CD8-positive, alpha-beta memory T cell (primary cell): ENCODE measurements at places on chromosomes 6 and 20. TPM values are rescaled to one million over a fixed set of nuclear protein-coding genes. Genes with fewer than 3 reads are reported as not detected.

DNA sequence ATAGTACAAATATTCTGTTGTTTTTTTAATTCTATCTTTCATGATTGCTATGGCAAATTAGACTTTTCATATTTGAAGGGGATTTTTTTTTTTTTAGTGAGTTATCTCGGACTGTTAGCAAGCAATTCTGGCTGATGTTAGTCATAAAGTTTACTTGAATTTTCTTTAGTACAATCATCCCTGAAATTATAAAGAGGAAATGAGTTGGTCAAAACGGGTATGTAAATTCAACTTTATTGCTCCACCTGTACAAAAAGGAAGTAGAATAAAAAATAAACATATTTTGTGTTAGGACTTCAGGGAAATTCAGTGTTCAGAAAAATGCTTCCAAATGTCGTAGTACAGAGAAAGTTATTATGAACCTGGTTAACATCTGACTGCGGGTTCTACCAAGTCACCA lies 40.3 kb downstream of the PPP1R14C start:
- DNase-seq = no peak

GRCh38 chr6:22147921-22148776 lies 148.7 kb downstream of the PRL start:
- no peak for DNase-seq

DNA sequence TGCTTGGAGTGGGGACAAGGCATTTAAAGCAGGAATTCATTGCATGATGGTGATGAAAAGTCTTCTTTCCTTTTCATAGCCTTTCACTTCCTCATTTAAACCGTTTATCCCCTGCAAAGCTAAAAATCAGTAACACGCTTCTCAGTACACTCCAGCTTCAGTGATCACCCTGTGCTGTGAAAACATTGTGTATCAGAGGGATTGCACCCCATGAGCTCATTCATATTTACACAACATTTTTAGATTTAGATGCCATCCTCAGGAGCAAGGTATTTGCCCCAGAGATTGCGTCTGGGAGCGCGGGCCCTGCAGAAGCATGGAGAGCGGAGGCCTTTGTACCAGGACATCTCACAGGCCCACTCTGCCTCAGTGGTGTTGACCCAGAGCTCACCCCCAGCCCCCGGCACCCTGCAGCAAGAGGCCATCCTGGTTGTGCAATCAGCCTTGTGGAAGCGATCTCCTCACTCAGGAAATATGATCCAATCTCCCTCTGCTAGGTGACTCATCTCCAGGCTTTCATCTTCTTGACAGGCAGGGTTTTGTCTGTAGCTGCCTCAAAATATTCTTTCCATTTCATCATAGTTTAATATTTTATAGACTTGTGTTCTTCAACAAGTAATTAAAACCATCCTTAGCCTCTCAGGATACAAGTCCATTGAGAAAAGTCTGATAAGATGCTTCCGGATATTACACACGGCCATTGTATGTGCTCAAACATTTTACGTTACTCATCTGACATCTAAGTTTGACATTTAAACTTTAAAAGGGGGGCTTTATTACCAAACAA lies 38.9 kb upstream of the THBS2 start:
- DNase-seq = no peak

DNA sequence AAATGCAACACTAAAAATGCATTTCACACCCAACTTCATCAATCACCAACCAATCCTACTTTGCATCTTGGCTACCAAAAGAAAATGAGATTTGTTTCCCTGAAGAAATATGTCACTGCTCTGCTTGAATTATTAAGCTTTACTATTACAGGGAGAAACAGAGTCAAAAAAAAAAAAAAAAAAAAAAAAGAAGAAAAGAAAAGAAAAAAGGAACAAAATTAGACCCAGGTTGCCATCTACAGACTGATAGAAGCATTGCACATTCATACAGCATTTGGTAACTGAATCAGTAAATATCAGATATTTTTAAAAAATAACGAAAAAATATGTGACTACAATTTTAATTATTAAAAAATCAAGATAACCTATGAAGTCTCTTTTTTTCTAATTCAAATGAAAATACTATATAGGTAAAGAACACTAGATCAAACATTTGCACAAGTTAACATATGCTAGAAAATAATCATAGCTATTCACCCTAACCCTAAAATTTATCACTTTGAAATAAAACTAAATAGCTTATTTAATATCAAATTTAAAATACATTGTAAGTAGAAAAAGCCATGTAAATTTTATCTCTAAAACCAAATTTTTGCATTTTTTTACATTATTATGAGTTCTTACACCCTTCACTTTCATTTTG lies 83.3 kb downstream of the DCDC2 start:
- no peak for DNase-seq

The ITPR3 gene
- 7.9 TPM for polyA plus RNA-seq

The RAE1 gene
- polyA plus RNA-seq = 40.7 TPM
